Activated CD4-positive, alpha-beta T cell treated with anti-CD3 and anti-CD28 coated beads, Interleukin-2, amount 50 U/mL, for 16 hours (primary cell): ENCODE measurements at places on chromosomes 2 and 18.

DNA sequence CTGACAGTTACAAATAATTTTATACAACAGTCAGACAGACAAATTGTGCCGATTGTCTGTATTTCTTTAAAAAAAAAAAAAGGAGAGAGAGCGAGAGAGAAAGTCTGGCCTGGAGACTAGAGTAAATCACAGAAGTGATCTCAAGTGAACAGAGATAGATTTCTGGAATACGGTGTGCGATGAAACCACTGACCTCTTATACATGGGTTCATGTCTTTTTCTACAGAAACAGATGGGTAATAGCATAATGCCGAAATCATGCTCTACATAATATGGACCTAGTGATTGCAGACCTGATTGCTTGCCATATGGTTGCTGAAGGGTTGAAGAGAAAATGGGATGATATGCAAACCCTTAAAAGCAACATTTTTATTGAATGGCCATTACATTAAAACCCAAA, 403.3 kb upstream of the FANCL start:
- no peak for DNase-seq

GRCh38 chr2:70643715-70644114, 90.1 kb upstream of the TGFA start:
- peak; percentile 10 for DNase-seq

GRCh38 chr2:74982577-74982976, 24.1 kb downstream of the POLE4 start:
- no peak for DNase-seq

GRCh38 chr18:13465124-13465446, 246.5 kb downstream of the LDLRAD4 start:
- DNase-seq = no peak

DNA sequence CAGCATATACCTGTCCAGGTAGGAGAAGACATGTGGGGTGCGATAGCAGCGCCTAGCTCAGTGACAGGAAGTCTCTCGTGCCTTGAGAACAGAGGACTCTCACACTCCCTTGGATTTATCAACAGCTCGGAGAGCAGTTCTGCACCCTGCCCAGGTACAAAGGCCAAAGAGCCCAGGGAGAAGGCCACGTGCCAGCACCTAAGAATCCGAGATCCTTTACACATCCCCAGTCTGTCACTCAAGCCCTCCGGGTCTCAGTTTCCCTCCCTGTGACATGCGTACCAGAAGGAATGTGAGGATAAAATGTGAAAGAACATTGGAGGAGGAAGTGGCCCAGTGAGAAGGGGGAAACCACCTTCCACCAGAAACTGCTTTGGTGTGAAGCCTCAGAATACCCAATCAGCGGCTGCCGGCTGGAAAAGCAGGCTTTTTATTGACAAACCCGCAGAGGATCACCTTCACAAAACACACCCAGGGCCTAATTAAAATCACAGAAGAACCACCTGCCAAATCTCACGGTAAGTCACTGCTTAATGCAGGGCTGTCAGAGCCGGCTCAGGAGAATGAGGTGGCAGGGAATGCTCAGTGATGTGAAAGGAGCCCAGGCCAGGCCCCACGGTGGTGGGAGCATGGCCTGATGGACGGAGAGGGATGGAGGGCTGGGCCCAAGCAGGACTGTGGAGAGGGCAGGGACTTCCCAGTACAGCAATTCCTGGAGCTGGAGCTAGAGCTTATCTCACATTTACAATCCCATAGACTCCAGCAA, 66.3 kb downstream of the MYO5B start:
- DNase-seq = no peak

DNA sequence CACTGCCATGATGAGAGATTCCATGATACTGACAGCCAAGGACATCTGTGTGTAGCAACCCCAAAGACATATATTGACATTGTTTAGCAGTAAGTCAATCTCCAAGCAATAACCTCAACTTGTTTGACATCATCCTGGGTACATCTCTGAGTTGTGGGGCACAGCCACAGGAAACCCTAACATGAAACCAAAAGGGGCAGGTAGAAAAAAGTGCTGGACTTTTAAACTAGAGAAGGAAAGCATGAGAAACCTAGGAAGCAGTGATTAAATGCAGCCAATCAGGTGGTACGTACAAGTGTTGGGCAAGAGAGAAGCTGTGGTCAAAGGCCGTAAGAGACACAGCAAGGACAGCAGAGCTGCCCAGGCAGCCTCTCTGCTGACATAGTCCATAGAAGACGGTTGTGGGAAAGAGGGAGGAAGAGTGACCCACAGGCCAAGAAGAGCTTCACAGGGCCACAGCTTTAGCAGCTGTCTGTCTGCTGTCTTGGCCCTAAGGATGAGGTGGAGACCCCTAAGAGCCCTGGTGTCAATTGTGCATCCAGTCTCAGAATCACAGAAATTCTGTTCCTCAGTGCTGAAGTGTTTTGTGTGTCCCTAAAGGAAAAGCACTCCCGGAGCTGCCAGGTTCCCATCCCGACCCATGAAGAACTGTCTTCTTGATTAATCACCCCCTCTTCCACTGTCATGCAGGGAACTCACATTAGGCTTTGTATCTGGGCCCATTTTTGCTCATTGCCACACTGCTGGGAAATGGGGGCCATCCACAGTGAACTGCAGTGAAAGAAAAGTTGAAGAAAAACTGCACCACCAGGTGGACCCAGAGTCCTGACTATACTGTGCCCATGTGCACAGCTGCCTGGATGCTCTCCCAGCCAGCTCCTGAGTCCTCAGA, 25.4 kb upstream of the CHN1 start:
- DNase-seq = no peak

GRCh38 chr2:145339646-145340045, 819.7 kb upstream of the ZEB2 start:
- DNase-seq = no peak

GRCh38 chr2:143683977-143684376, 554.8 kb downstream of the ARHGAP15 start:
- no peak for DNase-seq

- no peak for DNase-seq
These were observed 4.1 kb downstream of the CDK5R2 start for GRCh38 chr2:218963601-218964000.

DNA sequence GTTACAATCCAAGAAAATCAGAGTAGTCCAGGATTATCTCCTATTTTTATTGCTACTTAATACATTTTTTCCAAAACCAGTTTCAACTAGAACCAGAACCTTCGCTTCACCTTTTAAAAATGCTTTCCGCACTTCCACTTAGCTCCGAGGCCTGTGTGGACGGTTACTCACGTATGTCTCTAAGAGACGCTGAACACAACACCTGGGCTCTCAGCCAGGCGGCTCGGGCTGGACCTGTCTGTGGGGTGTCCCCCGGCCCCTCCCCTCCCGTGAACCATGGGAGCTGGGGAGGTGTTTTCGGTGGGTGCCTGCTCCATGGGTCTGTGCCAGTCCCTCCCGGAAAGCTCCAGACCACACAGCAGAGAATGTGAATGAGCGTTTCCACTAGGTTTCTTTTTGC, 223.8 kb downstream of the GLI2 start:
- DNase-seq = no peak

DNA sequence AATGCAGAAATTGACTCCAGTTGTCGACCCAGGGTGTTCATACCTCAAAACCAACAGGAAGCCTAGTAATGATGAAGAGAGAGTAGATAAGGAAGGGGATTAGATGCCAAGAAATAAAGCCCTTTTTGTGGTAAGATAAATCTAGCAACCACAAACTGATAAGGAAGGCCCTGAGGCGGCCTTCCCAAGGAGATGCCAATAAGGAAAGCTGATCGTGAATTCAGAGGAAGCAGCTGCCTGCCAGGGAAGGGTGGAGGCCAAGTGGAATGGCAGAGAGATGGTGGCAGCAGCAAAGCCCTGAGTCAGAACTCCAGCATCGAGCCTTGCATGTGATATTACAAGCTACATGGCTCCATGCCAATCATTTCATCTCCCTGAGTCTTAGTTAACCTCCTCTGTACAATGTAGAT, 126.3 kb downstream of the IRS1 start:
- no peak for DNase-seq

GRCh38 chr18:23872701-23873550, 141.6 kb upstream of the TTC39C start:
- DNase-seq = no peak

- DNase-seq = no peak
These were observed 20.3 kb downstream of the SNRPD1 start for GRCh38 chr18:21632393-21632792.

- no peak for DNase-seq
These were observed 921 bp downstream of the PLB1 start for GRCh38 chr2:28496781-28497180.

DNA sequence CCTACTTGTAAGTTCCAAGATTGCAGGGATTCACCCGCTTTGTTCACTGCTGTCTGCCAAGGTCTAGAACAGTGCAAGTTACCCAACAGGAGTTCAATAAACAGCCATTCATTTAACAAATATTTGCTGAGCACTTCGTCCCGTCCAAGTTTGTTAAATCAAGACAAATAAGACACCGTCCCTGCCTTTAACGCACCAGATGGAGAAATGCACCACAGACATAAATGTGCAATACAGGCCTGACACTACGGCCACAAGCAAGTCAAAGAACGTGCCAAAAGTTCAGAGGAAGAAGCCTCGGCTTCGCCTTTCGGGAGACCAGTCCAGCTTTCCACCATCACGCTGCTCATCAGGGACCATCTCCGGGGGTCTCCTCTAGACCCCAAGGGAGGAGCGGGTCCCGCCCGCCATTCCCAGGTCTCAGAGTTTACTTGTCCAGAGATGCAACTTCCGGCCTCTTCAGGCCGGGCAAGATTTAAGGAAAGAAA, 429 bp downstream of the C2orf76 start:
- DNase-seq = no peak

- no peak for DNase-seq
These were observed 73.4 kb downstream of the RAPH1 start for GRCh38 chr2:203461746-203462145.

DNA sequence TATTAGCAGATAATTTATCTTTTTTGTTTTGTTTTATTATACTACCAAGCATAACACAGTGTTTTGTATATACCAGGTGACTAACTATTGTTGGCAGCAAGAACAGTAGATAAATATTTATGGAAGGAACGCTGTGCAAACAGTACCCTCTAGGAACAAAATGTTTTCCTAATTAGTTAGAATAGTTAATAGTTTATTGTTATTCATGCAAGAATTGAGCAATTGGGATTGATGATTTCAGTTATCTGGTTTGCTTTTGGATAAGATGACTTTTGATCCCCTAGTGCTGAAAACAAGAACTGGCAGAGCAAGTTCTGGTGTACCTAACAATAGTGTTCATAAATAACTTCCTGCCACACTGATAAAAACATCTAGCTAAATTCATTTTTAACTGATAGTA, 323.3 kb downstream of the TGIF1 start:
- no peak for DNase-seq

DNA sequence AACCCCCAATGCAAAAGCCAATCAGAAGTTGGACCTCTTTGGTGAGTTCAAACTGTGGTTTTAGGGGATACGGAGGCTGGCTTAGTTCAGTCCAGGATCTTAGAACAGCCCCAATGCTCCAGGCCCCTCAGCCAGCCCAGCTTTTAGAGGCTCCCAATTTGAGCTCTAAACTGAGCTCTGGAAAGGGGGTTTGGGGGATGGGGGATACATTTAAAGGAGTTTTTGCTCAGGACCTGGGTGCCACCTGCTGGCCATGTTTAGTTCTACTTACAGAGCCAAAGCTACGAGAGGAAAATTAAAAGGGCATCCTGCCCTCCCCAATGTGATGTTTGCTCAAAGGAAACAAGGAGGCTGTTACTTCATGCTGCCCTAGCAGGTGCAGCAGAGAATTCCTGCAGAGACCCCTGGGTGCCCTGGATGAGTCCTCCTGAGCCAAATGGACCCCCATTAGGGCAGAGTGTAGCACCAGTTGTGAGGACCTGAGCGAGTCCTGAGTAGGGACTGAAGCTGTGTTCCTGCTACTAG, 15.9 kb upstream of the TMEM214 start:
- DNase-seq = peak; percentile 52

- DNase-seq = no peak
These were observed 157.5 kb downstream of the CYP26B1 start for GRCh38 chr2:71990122-71990521.

GRCh38 chr18:31942291-31942998, 483 bp downstream of the TRAPPC8 start:
- DNase-seq = peak; percentile 28

DNA sequence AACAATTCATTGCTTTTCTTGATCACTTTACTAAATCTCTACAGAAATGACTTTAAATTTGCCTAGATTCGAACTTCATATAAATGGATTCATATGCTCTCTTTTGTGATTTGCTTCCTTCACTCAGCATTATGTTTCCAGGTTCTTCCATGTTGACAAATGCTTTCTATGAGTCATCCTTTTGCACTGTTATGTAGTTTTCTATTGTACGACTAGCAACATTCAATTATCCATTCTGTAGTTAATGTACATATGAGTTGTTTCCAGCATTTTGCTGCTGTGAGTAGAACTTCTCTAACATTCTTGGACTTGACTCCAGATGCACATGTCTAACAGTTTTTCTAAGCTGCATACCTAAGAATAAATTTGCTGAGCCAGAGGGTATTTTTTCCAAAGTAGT, 66.5 kb upstream of the NEUROD1 start:
- DNase-seq = no peak

DNA sequence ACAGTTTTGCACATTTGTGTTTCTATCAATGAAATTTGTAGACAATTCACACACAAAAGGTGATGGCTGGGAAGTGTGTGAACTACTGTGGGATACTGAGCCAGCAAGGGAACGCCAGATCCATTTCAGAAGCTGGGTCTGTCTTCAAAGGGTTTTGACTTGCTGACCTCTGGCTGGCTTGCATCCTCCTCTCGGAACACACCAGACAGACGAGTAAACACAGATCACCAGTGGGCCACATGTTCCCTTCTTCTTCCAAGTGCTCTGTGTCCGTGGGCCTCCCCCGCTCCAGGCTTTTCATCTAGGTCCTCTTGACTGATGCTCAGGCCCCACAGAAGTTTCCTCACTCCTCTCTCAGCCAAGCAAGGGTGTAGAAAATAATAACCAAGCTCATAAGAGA, 122.2 kb upstream of the OSR1 start:
- no peak for DNase-seq

DNA sequence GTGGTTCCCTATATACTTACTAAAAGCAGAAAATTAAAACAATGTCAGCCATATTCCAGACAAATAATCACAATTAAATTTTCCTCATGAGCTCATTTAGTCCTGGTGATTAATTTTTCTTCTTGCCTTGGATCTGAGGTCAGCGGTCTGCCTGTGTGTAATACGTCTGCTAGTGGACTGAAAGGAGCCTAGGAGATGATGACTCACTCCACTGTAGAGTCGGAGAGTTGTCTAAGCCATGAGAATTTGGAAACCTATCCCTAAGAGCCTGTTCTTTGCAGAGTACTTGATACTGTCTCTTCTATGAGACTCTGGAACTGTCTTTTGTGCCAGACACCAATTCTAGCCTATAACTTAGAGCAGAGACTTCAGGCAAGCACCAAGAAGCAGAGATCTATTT, 94.2 kb upstream of the RAB27B start:
- no peak for DNase-seq

GRCh38 chr2:234796045-234796591, 155.7 kb upstream of the SH3BP4 start:
- no peak for DNase-seq
